NCI-H1417 treated with DMSO at 0.1 percent for 48 hours (cell line): ENCODE measurements at places on chromosomes 1 and 21.

GRCh38 chr1:96281491-96281890 lies 440.1 kb upstream of the PTBP2 start:
- no peak for DNase-seq

DNA sequence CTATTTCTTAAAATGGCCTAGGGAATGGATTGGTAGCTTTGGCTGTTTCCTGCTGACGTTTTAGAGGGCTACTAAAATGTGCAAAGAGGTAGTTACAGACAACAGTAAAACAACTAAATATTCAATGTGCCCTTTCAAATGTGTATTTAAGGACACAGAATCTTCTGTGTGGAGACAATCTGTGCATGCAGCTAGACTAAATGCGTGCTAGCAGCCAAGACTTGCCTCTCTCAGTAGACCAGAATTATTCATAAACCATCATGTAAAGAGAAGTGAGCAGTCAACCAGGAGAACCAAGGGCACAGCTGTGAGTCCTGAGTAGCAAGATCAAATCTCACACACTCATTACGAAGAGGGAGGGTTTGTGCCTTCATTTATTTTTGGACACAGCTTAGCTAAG lies 160.2 kb upstream of the GREM2 start:
- DNase-seq, result no peak

GRCh38 chr1:182052355-182052754 lies 9.2 kb downstream of the ZNF648 start:
- no peak for DNase-seq

- no peak for DNase-seq
Measured at GRCh38 chr1:180201451-180202200, 28.4 kb upstream of the LHX4 start.
